ENCODE measurements at places on chromosomes 5 and 9.
A peak's percentile ranks its signal among the peaks of the same experiment; 100 is the strongest.

- DNase-seq: no peak
Observed at GRCh38 chr5:120532835-120533234, 68.7 kb downstream of the PRR16 start.

DNA sequence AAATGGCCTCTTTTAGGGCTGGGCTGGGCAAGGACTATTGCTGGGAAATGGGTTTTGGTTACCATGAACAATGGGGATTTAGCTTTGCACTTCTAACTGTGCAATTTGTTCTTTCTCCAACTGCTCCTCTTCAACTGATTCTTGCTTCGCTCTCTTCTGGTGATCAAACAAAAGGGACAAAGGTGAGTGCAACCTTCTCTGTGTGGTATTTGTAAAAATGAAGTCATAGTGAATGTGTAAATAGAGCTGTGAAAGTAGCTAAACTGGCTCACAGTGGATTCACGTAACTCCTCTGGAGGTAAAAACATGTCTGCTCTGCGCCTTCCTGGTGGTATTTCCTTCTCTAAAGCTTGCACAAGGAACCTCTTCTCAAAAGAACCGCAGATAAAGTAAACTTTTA is 20.9 kb upstream of the SPINK14 start:
- DNase-seq: no peak

DNA sequence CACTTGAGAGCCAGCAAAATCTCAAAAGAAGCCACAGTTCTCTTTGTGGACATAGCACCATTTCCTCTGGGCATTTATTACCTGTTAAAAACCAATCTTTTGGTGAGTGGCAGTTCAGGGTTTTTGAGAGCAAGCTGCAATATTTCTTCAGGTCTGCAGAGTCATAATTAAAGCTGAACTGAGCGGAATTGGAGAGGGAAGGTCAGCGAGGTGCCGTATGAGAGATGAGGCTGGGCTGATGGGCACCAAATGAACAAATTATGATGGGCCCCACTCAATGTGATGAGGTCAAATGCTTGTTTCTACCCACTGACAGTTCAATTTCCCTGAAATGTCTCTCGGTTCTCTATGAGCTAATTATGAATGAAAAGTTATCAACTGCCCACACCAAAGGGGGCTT is 231.9 kb downstream of the AP3B1 start:
- DNase-seq: no peak

- DNase-seq: no peak
Observed at GRCh38 chr5:134130239-134130945, 15.9 kb downstream of the TCF7 start.

DNA sequence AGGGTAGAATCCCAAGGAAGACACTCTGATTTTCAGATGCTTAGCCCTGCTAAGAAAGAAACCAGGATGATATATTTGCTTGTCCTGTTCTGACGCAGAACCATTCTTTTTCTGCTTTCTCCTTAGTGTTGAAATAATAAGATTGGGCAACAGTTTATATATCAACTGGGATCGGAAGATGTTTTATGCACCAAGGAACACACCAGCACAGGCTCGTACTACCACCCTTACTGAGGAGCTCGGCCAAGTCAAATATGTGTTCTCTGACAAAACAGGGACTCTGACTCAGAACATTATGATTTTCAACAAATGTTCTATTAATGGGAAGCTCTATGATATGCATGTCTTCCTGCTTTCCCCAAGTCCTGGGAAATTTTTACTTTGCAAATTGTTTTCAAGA is 19.0 kb upstream of the RUSC2 start:
- DNase-seq: no peak

DNA sequence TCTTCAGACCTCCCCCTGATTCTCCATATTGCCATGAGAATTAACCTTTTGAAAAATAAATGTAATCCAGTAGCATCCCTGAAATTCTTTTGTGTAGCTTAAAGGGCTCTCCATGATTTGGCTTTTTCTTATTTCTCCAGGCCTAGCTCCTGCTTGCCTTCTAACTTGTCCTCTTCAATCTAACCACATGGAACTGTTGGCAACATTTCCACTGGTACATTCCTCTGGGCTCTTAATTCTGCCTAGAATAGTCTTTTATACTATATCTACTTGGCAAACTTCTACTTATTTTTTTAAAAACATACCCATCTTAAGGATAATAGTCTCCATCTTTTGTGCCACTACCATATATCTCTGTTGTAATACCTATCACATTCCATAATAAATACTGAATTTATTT is 54.1 kb downstream of the GNG10 start:
- no peak for DNase-seq

DNA sequence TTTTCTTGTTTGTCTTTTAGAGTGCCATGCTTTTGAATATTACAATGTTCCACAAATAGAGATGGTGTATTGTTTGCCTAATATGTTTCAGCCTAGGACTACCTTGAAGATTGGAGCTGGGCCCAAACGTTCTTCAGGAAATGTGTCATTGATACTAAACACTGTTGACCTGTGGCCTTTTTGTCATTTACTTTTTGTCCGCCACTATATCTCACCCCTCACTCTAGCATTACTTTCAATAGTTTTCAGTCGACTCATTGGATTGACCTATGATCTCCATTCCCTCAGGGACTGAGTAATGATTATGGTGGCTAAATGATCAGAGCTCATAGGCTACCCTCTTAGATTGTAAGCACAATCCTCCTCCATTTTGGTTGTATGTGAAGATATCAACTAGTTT is 115.8 kb downstream of the NUDT12 start:
- no peak for DNase-seq

DNA sequence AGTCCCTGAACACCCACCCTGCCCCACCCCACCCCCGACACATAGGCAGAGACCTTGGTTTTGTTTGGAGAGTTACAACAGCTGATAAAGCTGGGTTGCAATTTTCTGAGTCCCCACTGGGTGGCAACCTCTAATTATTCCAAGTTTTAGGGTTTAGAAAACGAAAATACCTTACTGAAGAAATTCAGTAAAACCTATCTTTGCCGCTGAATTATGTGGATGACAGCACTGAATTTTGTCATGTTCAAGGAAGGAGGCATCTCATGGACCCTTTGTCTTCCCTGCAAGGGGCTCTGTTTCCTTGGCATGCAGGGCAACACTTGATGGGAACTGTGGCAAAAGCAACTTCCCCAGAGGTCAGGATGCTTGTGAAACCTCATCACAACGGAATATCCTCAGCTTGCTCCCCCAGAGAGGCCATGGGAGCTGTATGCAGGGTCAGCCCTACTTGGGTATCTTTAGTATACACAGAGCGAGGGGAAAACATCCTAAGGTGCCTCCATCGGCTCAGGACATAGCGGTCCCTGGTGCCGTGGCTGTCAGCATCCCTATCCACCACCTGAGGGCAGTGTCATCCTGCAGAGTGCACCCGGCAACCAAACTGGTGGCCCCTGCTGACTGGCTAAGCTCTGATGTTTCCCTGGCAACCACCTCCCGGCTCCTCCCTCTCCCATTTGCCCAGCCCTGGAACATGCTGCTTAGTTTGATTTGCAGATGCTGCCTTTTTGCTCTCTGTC is 123.1 kb downstream of the RXRA start:
- peak; percentile 87 for DNase-seq

DNA sequence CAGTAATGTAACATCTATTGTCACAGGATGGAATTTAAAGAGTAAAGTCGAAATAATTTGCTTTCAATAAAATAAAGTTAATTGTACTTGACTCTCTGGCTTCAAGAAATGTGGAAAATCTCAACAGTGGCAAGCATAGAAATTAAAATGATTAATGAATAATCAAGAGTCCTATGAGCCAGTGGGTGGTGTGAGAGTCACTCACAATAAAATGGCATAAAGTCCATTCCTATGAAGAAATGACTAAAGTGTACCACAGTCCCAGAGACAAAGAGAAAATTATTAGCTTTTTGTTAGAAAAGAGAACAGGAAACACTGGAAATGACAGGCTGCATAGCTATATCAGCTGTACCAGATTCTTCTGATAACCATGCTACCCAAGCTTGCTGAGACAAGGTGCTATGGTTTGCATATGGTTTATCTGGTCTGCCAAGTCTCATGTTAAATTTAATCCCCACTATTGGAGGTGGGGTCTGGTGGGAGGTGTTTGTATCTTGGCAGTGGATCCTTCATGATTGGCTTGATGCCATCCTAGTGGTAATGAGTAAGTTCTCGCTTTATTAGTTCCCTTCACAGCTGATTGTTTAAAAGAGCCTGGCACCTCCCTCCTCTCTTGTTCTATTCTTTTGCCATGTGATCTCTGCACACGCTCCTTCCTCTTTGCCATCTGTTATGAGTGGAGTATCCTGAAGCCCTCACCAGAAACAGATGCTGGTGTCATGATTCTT is 647.7 kb upstream of the ITGA1 start:
- no peak for DNase-seq

DNA sequence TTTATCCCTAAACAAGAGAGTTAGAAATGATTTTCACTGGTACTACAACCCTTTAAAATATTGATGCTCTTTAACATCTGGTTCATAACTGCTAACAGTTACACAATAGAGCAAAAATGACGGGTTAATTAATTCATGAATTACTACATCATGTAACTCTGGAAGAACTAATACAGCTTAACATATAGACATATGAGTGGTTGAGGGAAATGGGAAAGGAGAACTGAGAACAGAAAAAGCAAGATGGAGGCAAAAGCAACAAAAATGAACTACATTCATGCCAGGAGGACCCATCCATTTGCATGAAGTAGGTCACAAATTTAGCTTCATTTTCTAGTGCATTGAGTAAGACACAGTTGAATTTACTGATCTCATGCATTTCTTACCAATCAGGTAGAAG is 61.8 kb downstream of the C9 start:
- no peak for DNase-seq

DNA sequence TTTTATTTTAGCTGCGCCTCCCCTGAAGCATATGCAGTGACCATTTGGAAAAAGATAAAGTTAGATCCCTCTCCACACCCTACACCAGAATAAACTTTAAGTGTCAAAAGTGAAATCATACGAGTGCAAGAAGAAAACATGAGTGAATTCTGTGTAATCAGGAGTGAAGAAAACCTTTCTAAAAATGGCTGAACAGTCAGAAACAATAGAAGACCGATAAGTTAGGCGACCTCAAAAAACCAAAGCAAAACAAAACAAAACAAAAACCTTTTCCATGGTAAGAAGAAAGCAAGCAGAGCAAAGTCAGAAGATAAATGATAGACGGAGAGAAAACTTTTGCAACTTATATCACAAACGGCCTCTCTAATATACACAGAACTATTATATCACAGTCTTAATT is 16.6 kb upstream of the TSC1 start:
- DNase-seq: no peak

- peak; percentile 55 for DNase-seq
Observed at GRCh38 chr9:81620002-81620390, 69.4 kb downstream of the TLE1 start.

DNA sequence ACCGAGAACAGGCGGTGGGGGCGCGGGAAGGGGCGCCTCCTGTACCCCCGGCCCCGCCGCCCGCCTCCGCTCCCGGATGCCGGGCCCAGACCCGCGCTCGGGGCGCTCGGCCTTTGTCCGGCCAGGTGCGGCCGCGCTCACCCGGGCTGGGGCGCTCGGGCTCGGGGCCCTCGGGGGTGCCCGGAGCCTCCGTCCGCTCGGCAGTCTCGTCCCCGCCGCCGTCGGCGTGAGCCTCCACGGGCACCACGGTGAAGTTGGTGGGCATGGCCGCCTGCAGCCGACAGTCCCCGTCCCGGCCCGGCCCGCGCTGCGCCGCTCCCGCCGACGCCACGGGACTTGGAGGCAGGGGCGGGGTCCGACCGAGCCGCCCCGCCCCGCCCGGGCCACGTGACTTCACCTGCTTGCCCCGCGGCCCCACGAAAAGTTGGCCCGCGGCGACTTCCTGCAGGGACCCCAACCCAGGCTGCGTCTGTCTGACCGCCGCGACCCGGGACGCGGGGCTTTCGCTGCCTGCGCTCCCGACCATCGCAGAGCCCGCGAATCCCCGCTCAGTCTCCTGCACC is at the start of gene SLC12A7:
Gene SLC12A7 (minus strand): TSS at position 337 of the 563 bp plus-strand sequence. CDS start 72 bp downstream, at position 265.
- DNase-seq: peak; percentile 66

DNA sequence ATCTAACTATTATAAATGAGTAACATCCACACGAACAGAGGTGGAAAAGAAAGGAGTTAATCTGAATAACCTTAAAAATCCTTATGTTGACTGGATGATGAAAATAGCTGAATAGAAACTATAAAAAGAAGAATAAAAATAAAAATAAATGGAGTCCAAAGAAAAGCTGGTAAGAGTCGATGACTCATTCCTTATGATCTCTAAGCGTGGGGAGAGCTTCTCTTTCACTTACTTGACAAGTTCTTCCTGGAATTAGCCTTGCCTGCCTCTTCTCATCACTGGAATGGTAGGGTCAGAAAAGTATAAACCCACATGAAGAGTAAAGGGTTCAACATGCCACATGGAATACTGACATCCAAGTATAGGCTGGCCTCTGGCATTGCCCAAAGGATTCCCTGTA is 477.0 kb upstream of the RGMB start:
- no peak for DNase-seq

DNA sequence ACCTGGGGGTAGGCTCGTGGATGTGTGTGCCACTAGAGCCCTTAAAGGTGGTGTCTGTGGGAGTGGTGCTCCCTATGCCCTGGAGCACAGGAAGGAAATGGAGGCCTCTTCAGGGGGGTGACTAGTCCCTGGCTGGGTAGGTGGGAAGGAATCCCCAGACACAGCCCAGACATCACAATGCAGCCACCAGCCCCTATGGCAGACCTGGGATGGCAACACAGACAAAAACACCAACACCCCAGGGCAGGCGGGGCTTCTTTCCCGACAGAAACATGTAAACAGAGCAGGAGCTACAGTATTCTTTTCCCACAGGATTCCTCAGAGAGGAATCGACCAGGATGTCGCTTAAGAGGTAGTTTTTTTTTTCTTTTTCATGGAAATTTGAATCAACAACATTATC is 10.4 kb upstream of the NR5A1 start:
- no peak for DNase-seq

GRCh38 chr9:11735391-11735790 is 957.8 kb upstream of the TYRP1 start:
- no peak for DNase-seq

DNA sequence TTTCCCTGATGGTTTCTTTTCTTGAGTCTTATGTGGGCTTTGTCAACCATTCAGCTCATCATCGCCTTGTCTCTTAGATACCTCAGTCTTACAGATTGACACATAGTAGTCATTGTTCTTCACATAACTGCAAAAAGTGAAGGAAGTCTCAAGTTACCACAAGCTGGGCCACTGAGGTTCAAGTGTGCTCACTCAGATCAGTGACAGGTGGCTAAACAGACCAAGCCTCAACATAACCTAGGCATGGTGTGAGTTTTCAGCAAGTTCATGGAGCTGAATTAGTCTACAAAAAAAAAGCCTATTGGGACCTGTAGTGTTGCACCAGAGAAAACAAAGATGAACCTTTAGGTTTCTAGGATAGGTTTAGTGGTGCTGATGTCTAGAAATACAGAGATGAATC is 58.2 kb downstream of the RFK start:
- no peak for DNase-seq

- no peak for DNase-seq
Observed at GRCh38 chr5:154493274-154493673, 15.2 kb upstream of the HAND1 start.

GRCh38 chr9:113525205-113525604 is 61.7 kb downstream of the RGS3 start:
- DNase-seq: no peak
